AG04450 (cell line): ENCODE measurements at places on chromosomes 11 and 22. TPM values are rescaled to one million over a fixed set of nuclear protein-coding genes. Genes with fewer than 3 reads are reported as not detected.
A peak's percentile ranks its signal among the peaks of the same experiment; 100 is the strongest.

Gene CPT1A
- polyA plus RNA-seq: 12.4 and 18.9 TPM in 2 replicates

Gene TESMIN
- polyA plus RNA-seq: 0.79 TPM in 2 replicates

Gene MUC6
- not detected in 2 replicates for polyA plus RNA-seq

Gene BTBD18
- not detected in 2 replicates for polyA plus RNA-seq

- DNase-seq: no peak
Observed at GRCh38 chr22:29700900-29701154, 19.0 kb upstream of the CABP7 start.

DNA sequence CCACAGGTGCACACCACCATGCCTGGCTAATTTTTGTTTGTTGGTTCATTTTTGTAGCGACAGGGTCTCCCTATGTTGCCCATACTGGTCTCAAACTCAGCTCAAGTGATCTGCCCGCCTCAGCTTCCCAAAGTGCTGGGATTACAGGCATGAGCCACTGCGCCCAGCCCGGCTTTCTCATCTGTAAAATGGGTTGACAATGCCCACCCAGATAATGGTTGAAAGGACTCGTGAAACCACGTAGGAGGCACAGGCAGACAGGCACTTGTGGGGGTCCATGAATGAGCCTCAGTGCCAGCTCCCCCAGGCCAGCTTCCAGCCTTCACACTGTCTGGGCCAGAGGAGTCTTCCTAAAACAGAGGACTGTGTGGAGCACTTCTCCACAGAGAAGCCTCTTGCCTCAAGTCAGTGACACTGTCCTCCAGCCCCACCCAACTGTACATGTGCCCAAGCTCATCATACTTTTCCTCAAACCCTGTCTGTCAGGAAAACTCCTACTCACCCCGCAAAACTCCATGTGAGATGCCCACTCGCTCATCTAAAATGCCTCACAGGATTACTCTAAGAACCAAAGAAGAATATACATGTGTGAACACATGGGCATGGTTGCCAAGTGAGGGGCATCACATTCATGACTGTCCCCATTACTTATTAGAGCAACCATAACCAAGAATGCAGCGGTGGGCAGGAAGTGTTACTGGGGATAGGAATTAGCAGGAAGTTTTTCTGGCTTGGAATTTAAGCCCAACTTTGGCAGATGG lies 32.1 kb upstream of the WNT7B start:
- no peak for DNase-seq

DNA sequence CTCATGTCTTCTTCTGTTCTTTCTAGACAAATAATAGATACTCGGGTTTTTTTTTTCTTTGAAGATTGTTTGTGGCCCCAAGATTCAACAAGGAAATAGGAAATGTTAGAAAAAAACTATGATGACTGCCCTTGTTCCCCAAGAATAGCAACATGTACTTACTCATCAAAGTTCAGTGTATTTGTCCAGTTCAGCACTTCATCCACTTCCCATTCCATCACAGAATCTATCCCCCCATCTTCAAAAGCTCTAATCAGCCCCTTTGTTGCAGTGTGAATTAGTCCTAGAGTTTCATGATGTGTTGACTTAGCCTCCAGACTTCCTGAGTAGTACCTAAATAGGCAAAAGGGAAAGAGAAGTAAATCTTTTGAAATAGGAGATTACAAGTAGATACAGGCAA lies 74.3 kb downstream of the C11orf65 start:
- no peak for DNase-seq

GRCh38 chr11:68551777-68552176 lies 91.2 kb downstream of the PPP6R3 start:
- DNase-seq: no peak

DNA sequence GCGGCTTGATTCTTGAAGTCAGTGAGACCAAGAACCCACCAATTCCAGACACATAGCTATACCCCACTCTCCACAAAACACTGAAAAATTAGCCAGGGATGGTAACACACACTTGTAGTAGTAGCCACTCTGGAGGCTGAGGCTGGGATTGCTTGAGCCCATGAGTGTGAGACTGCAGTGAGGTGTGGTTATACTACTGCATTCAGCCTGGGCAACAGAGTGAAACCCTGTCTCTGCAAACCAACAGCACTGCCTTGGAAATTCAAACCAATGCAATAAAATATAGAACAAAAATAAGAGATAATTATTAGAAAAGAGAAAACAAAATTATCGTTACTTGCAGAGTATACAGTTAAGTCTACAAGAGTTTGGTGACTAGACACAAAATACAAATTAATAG lies 20.2 kb upstream of the PRDM10 start:
- DNase-seq: no peak

DNA sequence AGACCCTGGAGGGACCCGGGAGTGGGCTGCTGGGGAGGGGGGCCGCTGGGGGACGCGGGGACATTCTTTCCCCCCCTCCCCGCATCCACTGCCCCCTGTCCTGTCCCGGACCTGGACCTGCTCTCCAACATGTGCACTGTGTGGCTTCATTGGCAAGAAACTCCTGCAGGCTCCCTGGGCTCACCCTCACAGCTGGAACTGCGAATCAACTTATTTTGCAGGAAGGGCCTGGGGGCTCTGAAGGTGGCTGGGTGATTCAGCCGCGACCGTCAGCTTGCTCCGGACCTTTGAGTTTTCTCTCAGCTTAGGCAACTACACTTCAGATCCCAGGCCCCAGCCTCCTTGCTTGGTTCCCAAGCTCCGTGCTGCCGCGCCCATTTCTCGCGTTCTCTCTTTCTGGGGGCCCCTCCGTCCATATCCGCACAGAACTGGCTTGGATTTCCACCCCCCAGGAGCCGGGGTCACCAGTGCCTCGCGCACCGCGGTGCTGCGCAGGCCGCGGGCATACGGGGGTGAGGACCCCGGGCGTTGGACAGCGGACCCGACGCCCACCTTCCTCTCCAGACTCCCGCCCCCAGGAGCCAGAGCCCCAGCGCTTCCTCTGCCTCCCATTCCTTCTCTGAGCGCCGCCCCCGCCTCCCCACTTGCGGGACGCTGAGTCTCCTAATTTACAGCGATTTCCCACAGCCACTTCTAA lies 471 bp upstream of the AHNAK start:
- no peak for DNase-seq

DNA sequence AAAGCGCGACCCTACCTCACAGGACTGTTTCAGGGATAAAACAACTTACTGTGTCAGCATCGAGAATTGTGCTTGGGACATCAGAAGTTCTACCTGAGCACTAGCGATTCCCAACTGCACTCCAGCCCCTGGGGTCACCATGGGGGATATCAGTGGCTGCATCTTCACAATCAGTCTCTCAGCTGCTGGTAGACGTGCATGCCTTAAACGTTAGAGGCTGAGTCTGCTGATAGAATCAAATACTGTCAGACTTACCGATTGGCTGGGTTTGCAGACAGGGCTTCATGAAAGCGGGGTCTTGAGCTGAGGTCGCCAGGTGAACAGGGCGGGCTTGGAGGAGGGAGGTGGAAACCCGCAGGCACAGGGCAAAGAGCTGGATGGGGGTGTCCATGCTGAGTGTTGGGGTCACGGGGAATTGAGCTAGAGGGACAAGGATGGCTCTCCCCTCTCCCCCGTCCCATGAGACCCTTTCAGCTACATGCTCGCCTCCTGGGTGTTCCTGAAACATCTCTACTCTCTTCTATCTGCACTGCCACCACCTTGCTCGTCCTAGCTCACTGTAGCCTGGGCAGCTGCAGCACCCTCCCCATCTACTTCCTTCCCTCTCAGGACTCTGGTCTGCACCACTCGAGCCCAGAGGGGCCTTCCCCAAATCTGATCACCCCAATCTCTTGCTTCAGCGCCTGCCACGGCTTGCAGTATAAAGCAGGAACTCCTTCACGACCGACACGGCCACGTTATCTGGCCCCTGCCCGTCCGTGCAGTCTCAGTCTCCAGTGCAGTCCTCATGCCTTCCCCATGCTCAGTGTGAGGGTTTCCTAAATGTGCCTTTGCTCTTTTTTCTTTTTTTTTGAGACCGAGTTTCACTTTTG lies 43.5 kb downstream of the ST14 start:
- DNase-seq: no peak

DNA sequence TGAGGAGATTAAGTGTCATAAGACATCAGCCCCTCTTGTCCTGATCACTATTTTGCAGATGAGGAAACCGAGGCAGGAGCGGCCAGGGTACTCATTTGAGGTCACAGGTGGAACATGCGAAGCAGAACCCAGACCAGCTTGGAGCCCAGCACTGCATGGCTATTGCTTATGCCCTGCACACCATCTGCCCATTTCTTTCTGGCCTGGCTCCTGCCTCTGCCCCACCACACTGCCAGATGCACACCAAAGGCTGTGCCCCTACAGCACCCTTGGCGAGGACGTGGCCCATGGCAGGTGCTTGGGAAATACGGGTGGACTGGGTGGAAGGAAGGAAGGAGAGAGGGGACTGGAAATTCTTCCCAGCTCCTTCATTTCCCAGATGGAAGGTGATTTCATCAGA lies 222.9 kb downstream of the CTTN start:
- DNase-seq: no peak

GRCh38 chr22:31141551-31141950 lies 1.2 kb upstream of the PLA2G3 start:
- DNase-seq: no peak

- DNase-seq: no peak
Observed at GRCh38 chr11:45151362-45151982, 5.0 kb downstream of the PRDM11 start.

- peak; percentile 68 for DNase-seq
Observed at GRCh38 chr11:102341844-102342318, 5.1 kb upstream of the BIRC2 start.

DNA sequence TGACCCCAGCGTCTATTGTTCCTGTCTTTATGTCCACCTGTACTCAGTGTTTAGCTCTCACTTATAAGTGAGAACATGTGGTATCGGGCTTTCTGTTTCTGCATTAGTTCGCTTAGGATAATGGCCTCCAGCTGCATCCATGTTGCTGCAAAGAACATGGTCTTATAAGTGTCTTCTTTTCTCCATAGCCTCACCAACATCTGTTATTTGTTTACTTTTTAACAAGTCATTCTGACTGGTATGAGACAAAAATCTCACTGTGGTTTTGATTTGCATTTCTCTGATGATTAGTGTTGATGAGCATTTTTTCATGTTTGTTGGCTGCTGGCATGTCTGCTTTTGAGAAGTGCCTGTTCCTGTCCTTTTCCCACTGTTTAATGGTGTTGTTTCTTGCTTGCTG lies 21.7 kb upstream of the SLN start:
- DNase-seq: no peak
